ENCODE measurements at places on chromosomes 5 and 9.
A peak's percentile ranks its signal among the peaks of the same experiment; 100 is the strongest.

- DNase-seq = peak; percentile 42
These were observed 1.5 kb downstream of the VAV2 start for GRCh38 chr9:133990366-133991213.

- DNase-seq = no peak
These were observed 117.1 kb downstream of the MED10 start for GRCh38 chr5:6261256-6261655.

DNA sequence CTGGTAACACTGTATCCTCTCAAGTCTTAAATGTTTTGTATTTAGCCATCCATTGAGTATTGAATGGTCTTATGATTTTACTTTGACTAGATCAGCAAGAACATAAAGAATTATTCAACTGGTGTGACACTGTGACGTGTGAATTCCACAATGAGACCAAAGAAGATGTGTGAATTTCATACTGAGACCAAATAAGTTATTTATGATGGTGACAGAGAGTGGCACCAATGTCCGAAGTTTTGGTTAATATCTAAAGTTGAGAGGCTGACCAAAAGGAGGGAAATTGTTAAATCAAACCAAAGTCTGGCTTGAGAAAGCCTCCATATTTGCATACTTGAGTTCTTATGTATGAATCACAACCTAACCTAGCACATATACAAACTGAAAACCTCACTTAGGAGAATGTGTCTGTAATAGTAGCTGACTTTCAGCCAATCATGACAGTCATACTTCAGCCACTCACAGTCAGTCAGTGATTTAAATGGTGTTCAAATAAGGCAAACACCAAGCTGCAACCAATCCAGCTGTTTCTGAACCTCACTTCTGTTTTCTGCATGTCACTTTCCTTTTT, 31.5 kb upstream of the FAM170A start:
- DNase-seq = no peak

- peak; percentile 22 for DNase-seq
These were observed 63.5 kb downstream of the DUSP1 start for GRCh38 chr5:172707285-172708182.

GRCh38 chr5:11801061-11801460, 103.2 kb downstream of the CTNND2 start:
- DNase-seq = no peak

GRCh38 chr9:100167176-100167575, 68.1 kb downstream of the INVS start:
- no peak for DNase-seq

- no peak for DNase-seq
These were observed 15.8 kb downstream of the CCDC152 start for GRCh38 chr5:42772265-42772993.

GRCh38 chr5:73522989-73523388, 24.7 kb downstream of the BTF3 start:
- no peak for DNase-seq

DNA sequence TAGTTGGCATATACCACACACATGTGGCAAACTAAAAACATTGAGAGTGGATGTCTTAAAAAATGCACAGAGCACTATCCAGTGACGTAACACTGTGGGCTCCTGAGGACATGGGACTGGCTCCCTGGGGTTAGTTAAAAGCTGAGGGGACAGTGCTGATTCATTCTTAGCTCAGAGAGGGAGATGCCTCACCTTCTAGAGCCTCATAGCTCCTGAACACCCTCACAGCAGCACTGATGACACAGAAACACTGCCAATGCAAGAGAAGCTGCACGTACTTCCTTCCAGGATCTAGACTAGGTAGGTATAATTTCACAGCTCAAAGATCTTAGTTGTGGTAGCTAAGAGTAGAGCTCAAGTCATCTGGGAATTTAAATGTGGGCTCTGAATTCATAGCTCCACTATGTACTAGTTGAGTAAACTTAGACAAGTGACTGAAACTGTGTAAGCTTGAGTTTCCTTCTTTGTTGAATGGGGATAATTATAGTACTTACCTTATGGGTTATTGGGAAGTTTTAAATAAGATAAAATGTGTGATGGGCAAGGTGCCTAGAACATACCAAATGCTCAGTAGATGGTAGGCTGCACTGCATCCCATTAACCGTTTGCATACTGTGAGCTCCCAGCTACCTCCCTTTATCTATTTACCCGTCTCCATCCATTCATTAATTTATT, 279.9 kb downstream of the ASTN2 start:
- no peak for DNase-seq

GRCh38 chr5:79109527-79110492, 1.8 kb upstream of the BHMT start:
- DNase-seq = no peak
